ENCODE measurements at places on chromosomes 4 and X. TPM values are rescaled to one million over a fixed set of nuclear protein-coding genes. Genes with fewer than 3 reads are reported as not detected.
A peak's percentile ranks its signal among the peaks of the same experiment; 100 is the strongest.

DNA sequence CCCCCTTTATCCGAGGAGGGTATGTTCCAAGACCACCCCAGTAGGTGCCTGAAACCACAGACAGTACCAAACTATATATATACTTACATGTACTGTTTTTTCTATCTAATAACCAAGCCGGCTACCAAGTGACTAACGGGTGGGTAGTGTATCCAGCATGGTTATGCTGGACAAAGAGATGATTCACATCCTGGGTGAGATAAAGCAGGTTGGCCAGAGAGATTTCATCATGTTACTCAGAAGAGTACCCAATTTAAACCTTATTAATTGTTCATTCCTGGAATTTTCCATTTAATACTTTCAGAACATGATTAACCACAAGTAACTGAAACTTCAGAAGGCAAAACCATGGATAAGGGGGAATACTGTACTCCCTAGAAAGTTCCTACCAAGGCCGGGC, 46.5 kb downstream of the RFC1 start:
- H3K36me3 ChIP-seq: peaks cover 58% of the 10 kb centered on the region
- no peak overlapping the region for H3K27ac ChIP-seq
- no peaks in the 10 kb centered on the region for H3K4me1 ChIP-seq
- DNase-seq: no peak
- no peaks in the 10 kb centered on the region for H3K27me3 ChIP-seq

DNA sequence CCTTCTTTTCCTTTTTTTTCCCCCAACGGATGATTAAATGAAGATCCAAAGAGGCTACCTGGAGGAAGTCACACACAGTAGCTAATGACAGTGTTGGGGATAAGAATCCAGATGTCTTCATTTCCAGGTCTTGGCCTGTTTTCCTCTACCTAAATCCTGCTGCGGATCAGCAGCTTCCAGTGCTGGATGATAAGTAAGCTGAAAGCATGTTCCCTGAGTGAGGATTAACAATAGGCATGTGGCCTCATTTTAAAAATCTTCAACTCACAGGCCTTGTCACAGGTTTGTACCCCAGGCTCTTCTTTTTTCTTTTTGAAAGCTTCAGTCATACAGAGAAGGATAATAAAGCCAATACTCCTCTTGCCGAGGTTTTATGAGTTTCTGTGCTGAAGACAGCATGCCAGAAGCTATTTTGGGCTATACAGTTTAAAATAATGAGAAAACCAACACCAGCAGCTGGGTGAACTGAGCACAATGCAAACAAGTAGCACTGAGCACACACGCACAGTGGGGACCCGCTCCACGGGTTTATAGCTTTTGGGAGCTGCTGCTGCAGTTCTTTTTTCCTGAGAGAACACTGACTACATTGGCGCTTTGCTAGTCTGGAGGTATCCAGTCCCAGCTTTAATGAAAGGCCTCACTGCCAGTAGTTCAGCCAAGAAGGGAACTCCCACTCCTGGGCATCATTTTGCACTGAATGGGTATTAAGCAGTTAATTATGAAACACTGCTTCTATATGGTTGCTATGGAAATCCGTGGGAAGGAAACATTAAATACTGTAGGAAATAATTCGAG, 184.2 kb upstream of the CTSO start:
- no peaks in the 10 kb centered on the region for H3K4me1 ChIP-seq
- H3K36me3 ChIP-seq: no peaks in the 10 kb centered on the region
- DNase-seq: no peak
- H3K27me3 ChIP-seq: no peaks in the 10 kb centered on the region
- no peak overlapping the region for H3K4me3 ChIP-seq
- H3K27ac ChIP-seq: no peak overlapping the region

GRCh38 chr4:40199999-40200874, 3.4 kb downstream of the RHOH start:
- peaks cover 18% of the 10 kb centered on the region for H3K36me3 ChIP-seq
- H3K4me3 ChIP-seq: peak overlapping the region; percentile 80
- peak; percentile 63 for DNase-seq
- H3K27ac ChIP-seq: peak overlapping the region; percentile 93
- H3K4me1 ChIP-seq: peaks cover 53% of the 10 kb centered on the region

The FAM47A gene
- not detected for total RNA-seq

DNA sequence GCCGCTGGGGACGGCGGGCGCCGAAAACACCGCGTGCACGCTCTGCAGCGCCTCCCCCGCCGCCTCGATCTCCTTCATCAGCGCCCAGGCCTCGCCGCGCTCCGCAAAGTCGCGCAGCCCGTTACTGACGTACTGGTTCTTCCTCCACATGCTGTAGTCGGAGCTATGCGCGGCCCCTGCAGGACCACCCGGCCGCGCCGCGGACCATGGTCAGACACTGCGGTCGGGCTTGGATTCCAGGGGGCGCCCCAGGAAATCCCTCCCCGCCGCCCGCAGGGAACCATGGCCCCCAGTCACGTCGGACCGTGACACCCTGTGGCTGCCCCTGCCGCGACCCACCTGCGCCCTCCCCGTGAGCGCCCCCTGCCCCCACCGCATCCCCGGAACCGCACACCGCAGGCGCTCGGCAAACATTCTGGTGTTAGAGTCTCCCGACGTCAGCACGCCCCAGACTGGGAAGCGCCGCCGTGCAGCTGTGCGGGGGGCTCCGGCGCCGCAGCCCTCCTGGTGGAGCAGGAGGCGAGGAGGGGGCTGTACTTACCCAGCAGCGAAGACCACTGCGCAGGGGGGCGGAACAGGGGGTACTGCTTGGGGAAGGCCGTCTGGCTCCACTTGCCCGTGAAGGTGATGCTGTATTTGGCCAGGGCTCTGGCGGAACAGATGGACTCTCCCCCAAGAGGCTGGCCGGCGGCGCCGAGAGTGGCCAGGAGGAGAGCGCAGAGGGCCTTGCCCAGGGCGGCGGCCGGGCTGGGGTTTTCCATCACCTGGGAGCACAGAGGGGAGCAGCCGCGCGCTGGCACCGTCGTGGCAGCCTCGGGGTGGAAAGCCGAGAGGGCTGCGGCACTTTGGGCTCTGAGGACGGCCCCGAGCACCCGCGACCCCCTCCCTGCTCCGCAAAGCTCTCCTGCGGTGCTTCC, 814 bp downstream of the SPON2 start:
- no peaks in the 10 kb centered on the region for H3K27me3 ChIP-seq
- H3K4me3 ChIP-seq: peak overlapping the region; percentile 48
- no peak overlapping the region for H3K27ac ChIP-seq
- H3K36me3 ChIP-seq: no peaks in the 10 kb centered on the region

GRCh38 chrX:16643176-16643575, 6.8 kb upstream of the S100G start:
- H3K4me1 ChIP-seq: no peaks in the 10 kb centered on the region
- no peak overlapping the region for H3K27ac ChIP-seq
- no peaks in the 10 kb centered on the region for H3K27me3 ChIP-seq
- H3K4me3 ChIP-seq: no peak overlapping the region
- no peak for DNase-seq
- H3K36me3 ChIP-seq: no peaks in the 10 kb centered on the region

DNA sequence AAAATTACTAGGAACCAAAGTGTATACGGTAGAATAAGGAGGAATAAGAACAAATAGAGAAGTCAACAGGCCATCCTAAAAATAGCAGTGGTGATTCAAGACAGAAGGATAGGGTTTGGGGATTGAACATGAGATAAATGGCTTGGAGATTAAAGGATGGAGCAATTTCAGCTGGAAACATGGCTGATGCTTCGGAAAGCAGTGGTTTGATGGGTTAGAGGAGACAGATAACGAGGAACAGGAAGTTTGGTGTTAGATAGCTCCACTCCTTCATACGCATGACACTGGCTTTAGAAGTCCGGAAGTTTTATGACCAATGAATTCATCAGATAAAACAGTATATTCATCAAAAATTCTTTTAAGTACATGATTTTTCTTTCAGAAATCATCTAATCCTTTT, 70.8 kb upstream of the GALNTL6 start:
- DNase-seq: no peak
- H3K27ac ChIP-seq: no peak overlapping the region
- no peaks in the 10 kb centered on the region for H3K36me3 ChIP-seq
- no peaks in the 10 kb centered on the region for H3K27me3 ChIP-seq

DNA sequence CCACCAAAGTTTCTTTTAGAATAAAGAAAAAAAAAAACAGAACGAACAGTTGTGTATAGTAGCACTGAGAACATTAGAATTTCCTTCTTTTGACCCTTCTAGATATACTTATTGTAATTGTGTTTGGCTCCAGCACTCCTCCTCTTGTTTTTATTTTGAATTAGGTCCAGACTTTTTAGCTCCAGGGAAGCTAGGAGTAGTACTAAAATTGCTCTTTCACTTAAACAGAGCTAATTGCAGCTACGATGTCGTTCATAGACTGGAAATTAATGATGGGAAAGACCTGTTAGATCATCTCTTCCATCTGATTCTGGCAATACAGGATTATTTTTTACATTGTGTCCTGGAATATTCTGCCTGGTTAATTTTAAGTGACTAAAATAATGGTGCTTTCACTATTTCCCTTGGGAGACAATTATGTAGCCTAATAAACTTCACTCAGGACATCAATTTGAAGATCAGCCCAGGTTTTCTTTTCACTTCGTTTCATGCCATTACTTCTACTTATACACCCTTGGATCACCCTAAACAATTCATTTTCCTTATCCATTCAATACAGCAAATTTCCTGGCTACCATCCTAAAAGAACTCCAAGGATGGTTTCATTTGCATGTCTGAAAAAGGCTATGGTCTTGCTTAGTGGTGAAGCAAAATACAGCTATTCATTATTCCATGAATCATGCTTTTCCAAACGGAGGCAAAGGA, 480.8 kb upstream of the TECRL start:
- no peaks in the 10 kb centered on the region for H3K36me3 ChIP-seq
- no peak for DNase-seq
- H3K27ac ChIP-seq: no peak overlapping the region

GRCh38 chrX:65933085-65933589, 106.7 kb downstream of the VSIG4 start:
- H3K27me3 ChIP-seq: no peaks in the 10 kb centered on the region
- no peak overlapping the region for H3K4me3 ChIP-seq
- DNase-seq: no peak
- H3K4me1 ChIP-seq: no peaks in the 10 kb centered on the region

DNA sequence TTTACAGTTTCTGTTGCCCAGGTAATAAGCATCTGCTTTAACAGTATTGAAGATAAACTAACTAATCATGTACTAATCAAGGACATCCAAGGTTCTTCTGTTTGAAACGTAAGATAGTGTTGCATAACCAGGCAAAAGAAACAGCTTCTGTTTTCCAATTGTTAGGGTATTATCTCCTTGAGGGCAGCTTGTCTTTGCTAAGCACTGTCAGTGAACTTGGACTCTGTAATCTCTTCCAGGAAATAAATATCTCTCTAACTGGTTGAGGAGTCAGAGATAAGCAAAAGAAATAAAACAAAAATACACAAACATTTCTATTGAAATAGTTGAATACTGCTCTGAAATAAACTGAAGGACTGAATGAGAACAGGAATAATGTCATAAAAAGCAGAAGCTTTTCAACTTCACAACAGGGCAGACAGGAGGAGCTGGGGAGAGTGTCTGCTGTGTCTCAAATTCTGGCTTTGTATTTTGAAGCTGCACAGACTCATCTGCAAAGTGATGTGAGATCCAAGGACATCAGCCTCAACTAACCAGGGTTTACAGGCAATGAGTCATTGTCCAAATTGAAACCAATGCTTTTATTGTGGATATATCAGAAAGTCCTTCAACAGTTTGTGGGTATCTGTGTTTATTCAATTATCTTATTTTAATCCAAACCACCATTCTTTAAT, 1253.0 kb upstream of the PCDH7 start:
- no peak overlapping the region for H3K4me3 ChIP-seq
- H3K27ac ChIP-seq: no peak overlapping the region
- no peaks in the 10 kb centered on the region for H3K4me1 ChIP-seq
- H3K36me3 ChIP-seq: no peaks in the 10 kb centered on the region
- H3K27me3 ChIP-seq: no peaks in the 10 kb centered on the region
- no peak for DNase-seq

The ARAP2 gene
- total RNA-seq: 88.0 TPM

DNA sequence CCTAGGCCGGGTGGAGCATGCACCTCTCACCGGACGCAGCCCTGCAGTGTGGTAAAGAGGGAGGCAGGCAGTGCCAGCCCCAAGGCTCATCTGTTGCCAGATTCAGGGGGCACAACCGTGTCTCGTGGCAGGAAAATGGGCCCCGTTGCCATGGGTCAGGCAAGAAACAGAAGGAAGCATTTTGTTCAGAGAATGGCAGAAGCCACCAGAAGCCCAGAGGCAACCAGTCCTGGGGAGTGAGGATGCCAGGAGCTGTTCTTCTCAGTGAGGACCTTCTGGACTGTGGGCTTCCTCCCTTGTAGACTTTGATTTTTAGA, 12.5 kb upstream of the UVSSA start:
- no peaks in the 10 kb centered on the region for H3K36me3 ChIP-seq
- no peak overlapping the region for H3K4me3 ChIP-seq
- DNase-seq: no peak
- H3K4me1 ChIP-seq: no peaks in the 10 kb centered on the region

- H3K4me1 ChIP-seq: no peaks in the 10 kb centered on the region
- DNase-seq: no peak
- H3K4me3 ChIP-seq: no peak overlapping the region
- H3K27me3 ChIP-seq: no peaks in the 10 kb centered on the region
Observed at GRCh38 chr4:145723336-145723735, 43.4 kb downstream of the C4orf51 start.

- no peaks in the 10 kb centered on the region for H3K4me1 ChIP-seq
- peaks cover 3% of the 10 kb centered on the region for H3K27me3 ChIP-seq
- no peaks in the 10 kb centered on the region for H3K36me3 ChIP-seq
- DNase-seq: no peak
Observed at GRCh38 chr4:10383417-10383816, 73.8 kb downstream of the ZNF518B start.

- no peak for DNase-seq
- H3K27ac ChIP-seq: no peak overlapping the region
- H3K4me1 ChIP-seq: no peaks in the 10 kb centered on the region
- no peak overlapping the region for H3K4me3 ChIP-seq
- H3K27me3 ChIP-seq: no peaks in the 10 kb centered on the region
Observed at GRCh38 chrX:7223271-7223670, 75.3 kb upstream of the PUDP start.

GRCh38 chrX:126770179-126770578, 49.4 kb upstream of the PRR32 start:
- H3K4me1 ChIP-seq: no peaks in the 10 kb centered on the region
- no peak for DNase-seq
- no peaks in the 10 kb centered on the region for H3K27me3 ChIP-seq
- H3K27ac ChIP-seq: no peak overlapping the region
- H3K36me3 ChIP-seq: no peaks in the 10 kb centered on the region
- H3K4me3 ChIP-seq: no peak overlapping the region

GRCh38 chrX:19715711-19716638, 171.4 kb downstream of the SH3KBP1 start:
- no peaks in the 10 kb centered on the region for H3K36me3 ChIP-seq
- no peaks in the 10 kb centered on the region for H3K4me1 ChIP-seq
- H3K27me3 ChIP-seq: no peaks in the 10 kb centered on the region
- DNase-seq: no peak

The UBA6 gene
- 64.0 TPM for total RNA-seq

The PRKG2 gene
- total RNA-seq: 0.86 TPM

- H3K27me3 ChIP-seq: no peaks in the 10 kb centered on the region
- H3K4me3 ChIP-seq: no peak overlapping the region
- H3K4me1 ChIP-seq: no peaks in the 10 kb centered on the region
- H3K27ac ChIP-seq: no peak overlapping the region
Observed at GRCh38 chr4:150581056-150581605, 820 bp upstream of the MAB21L2 start.

- peaks cover 34% of the 10 kb centered on the region for H3K4me1 ChIP-seq
- H3K36me3 ChIP-seq: no peaks in the 10 kb centered on the region
- no peak for DNase-seq
- H3K27me3 ChIP-seq: no peaks in the 10 kb centered on the region
Observed at GRCh38 chrX:41689711-41690110, 938 bp downstream of the GPR34 start.

All from B cell (primary cell).